A673 (cell line): ENCODE measurements at places on chromosomes 2 and 18.
A peak's percentile ranks its signal among the peaks of the same experiment; 100 is the strongest.

DNA sequence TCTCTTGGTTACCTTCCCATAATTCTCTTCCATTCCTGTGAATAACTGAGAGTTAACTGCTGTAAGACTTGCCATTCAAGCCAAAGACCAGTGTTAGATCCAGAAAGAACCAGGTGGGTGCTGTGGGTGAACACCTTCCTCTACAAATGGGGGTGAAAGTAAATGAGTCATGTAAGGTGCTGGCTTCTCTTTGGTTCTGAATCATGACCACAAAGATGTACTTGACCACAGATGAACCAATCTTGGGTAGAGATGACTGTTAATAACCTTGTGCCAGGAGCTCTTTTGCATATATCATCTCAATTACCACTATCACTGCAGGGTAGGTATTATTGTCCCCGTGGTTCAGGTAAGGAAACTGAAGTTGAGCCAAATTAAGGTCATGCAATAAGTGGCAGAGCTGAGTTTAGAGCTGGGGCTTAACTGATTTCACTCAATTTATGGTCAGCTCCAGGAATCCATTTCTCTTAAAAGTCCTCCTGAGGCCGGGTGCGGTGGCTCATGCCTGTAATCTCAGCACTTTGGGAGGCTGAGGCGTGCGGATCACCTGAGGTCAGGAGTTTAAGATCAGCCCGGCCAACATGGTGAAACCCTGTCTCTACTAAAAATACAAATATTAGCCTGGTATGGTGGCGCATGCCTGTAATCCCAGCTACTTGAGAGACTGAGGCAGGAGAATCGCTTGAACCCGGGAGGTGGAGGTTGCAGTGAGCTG lies 244.9 kb upstream of the CXCR4 start:
- H3K27me3 ChIP-seq, result peaks cover 2% of the 10 kb centered on the region
- no peak overlapping the region for H3K4me3 ChIP-seq
- H3K36me3 ChIP-seq, result no peaks in the 10 kb centered on the region
- H3K4me1 ChIP-seq, result no peaks in the 10 kb centered on the region
- no peak for DNase-seq

GRCh38 chr2:157779794-157780193 lies 96.3 kb downstream of the ACVR1 start:
- H3K27ac ChIP-seq, result peak overlapping the region; percentile 51
- DNase-seq, result no peak
- H3K4me3 ChIP-seq, result no peak overlapping the region

DNA sequence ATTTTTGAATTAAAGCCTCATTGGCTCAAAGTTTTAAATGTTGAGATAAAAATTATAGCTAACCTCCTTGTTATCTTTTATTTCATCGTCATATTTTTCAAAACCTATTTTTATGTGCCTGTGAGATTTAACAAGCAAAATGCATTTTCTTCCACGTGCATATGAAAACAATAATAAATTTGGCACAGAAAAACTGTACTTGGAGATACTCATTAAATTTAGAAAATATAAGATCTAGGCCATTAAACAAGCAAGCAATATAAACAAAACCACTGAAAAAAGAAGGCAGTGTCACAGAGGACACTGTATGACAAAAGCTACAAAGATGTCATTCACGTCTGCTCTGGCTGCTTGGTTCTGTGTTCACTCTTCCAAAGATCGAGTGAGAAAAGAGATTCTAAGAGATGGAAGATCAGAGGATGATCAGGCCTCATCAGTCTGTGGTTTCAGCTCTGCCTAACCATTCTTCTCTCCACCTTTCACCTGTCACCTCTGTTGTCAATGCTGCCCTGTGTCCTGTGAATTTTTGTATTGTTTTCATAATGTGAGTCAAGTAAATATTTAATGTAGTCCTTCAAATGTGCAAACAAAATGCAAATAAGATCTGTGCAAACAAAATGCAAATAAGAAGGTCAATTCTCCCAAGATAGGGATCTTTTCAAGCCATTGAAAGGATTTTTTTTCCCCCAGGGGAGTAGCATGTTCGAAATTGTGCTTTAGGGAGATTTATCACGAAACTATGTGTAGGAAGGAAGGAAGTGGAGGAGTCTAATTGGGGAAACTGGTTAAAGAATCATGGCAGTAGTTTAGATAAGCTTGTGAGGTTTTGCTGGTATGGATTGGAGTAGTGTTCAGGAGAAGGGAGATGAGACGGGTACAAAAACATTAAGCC lies 138.7 kb upstream of the RBMS1 start:
- no peaks in the 10 kb centered on the region for H3K36me3 ChIP-seq
- H3K27me3 ChIP-seq, result no peaks in the 10 kb centered on the region
- H3K4me1 ChIP-seq, result peaks cover 20% of the 10 kb centered on the region
- no peak overlapping the region for H3K27ac ChIP-seq

DNA sequence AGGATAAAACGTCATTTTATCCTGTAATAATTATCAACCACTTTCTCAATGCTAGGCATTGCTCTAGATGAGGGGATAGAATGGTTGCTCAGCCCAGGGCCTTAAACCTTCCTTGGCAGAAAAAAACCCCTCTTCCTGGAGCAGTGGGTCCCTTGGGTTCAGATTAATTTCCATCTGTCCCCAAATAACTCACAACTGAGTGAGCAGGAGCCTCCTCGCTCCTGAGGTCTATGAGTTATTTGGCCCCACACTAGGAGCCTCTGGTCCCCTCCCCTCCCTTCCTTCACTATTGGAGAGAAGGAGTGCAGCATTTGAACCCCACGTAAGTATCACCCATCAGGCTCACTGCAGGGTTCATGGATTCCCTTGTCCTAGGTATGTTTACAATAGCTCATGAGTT lies 157.5 kb upstream of the FHL2 start:
- H3K36me3 ChIP-seq, result no peaks in the 10 kb centered on the region
- no peaks in the 10 kb centered on the region for H3K4me1 ChIP-seq
- DNase-seq, result no peak
- peaks cover 9% of the 10 kb centered on the region for H3K27me3 ChIP-seq

GRCh38 chr2:222506230-222506935 lies 82.0 kb downstream of the SGPP2 start:
- H3K27ac ChIP-seq, result no peak overlapping the region
- no peak for DNase-seq
- H3K4me1 ChIP-seq, result no peaks in the 10 kb centered on the region
- H3K36me3 ChIP-seq, result no peaks in the 10 kb centered on the region
- no peaks in the 10 kb centered on the region for H3K27me3 ChIP-seq

DNA sequence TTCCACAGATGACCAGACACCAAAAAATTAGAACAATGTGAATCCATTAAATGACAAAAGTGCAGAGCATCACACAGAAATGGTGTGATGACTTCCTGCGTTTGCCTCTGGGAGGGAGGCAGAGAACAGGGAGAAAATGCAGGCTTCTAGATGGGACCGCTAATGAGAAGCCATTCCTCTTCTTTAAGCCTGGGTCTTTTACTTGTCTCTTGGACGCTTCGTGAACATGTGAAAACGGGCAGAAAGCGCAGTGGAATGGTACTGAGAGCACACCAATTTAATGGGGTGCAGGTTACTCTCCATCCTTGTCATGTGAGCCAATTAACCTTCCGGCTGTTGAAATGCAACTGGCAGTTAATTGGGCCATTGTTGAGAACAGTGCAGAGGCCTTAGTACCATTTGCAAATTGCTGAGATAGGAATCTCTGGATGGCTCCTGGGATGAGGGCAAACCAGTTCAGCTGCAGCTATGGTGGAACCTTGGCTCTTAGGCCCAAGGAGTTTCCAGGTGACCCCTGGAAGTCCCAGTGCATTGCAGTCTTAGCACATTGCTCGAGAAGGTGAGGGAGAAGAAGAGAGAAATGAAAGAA lies 210.4 kb upstream of the CXCR4 start:
- DNase-seq, result no peak
- H3K36me3 ChIP-seq, result no peaks in the 10 kb centered on the region
- no peak overlapping the region for H3K27ac ChIP-seq
- H3K4me1 ChIP-seq, result no peaks in the 10 kb centered on the region
- no peaks in the 10 kb centered on the region for H3K27me3 ChIP-seq

GRCh38 chr2:46065152-46065551 lies 232.1 kb upstream of the EPAS1 start:
- H3K27ac ChIP-seq, result no peak overlapping the region
- no peaks in the 10 kb centered on the region for H3K4me1 ChIP-seq
- no peaks in the 10 kb centered on the region for H3K36me3 ChIP-seq
- DNase-seq, result no peak
- no peak overlapping the region for H3K4me3 ChIP-seq

- H3K27ac ChIP-seq, result no peak overlapping the region
- H3K4me3 ChIP-seq, result no peak overlapping the region
- H3K4me1 ChIP-seq, result peaks cover 8% of the 10 kb centered on the region
- no peaks in the 10 kb centered on the region for H3K27me3 ChIP-seq
- peak; percentile 74 for DNase-seq
Observed at GRCh38 chr18:63974991-63975390, 5.1 kb downstream of the SERPINB8 start.
